ENCODE measurements at places on chromosomes 12 and 14.

DNA sequence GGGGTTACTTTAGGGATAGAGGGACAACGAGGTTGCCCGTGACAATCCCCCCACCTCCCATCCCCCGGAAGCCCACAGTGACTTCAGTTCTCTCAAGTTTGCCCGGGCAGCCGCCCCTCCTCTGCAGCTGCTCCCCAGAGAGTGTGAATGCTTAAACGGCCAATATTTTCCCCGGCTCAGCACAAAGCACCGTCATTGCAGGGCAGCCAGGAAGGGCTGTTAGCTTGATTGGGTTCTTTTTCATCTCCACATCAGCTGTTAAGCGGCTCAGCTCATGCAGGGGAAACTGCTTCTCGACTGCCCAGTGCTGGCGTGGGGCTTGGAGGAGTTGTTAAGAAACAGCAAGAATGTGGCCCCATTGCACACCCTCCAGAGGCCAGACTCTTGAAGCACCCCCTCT, 120.5 kb upstream of the NCOR2 start:
- DNase-seq: no peak

DNA sequence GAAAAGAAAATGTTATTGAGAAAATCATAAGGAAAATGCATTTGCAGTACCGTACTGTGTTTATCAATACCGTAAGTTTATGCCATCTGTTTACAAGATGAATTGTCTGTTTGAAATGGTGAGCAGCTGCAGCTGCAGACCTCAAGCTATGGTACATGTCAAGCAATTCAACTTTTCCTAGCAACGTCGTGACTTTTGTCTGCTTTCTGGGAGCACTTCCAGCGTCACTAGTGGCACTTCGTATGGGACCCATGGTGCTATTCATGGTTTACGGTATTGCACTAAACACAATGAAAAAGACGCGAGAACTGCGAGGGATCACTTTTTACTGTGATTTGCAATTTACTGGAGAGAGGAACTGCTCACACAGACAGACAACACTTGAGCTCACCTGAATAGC, 160.8 kb downstream of the UNC79 start:
- no peak for DNase-seq

- peak; percentile 10 for DNase-seq
Observed at GRCh38 chr12:90833228-90833627, 121.7 kb downstream of the CCER1 start.

DNA sequence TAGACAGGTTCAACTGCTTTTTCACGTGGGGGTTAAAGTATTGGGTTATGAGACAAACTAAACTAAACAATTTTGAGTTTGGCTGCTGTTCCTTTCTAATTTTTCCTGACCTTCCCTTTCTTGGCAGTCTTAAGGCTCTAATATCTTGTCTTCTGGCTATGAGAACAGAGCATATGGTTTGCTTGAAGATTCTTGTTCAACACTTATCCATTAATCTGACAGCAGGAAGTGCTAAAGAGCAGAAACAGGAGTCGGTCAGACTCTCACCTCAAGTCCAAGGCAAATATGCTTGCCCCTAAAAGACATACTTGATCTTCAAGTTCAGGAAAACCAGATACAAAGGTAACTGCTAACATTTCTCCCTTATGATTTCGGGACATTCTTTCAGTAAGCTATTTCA, 52.6 kb upstream of the KCNJ8 start:
- DNase-seq: no peak

DNA sequence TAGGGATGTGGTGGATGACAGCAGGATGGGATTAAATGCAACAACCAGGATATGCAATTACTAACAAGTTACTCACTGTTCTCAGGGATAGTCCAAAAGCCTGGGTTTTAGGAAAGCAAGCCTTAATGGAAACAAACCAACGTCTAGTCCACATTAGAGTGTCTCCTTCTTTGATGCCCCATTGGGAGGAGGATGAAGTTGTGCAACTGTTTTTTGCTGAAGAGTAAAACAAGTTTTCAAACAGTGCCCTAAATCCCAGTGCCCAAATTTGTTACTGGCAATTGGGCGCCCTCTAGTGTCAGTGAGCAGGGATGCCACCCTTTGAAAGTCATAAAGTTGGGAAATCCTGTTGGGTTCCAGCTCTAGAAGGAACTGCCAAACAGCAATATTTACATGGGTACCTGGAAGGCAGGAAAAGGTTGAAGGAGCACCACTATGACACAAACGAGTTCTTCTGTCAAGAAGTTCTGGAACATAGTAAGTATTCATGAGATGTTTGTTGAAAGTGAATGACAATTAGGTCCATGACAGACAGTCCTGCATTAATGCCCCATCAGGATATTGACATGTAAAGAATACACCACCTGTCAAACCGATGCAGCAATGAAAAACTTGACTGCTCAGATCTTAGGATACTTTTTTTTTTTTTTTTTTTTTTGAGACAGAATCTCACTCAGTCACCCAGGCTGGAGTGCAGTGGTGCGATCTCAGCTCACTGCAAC, 11.1 kb upstream of the DPF3 start:
- DNase-seq: peak; percentile 83

- peak; percentile 82 for DNase-seq
Observed at GRCh38 chr14:73771848-73772638, 57.9 kb upstream of the PNMA1 start.

GRCh38 chr12:115095073-115095748, 411.2 kb upstream of the TBX3 start:
- no peak for DNase-seq

DNA sequence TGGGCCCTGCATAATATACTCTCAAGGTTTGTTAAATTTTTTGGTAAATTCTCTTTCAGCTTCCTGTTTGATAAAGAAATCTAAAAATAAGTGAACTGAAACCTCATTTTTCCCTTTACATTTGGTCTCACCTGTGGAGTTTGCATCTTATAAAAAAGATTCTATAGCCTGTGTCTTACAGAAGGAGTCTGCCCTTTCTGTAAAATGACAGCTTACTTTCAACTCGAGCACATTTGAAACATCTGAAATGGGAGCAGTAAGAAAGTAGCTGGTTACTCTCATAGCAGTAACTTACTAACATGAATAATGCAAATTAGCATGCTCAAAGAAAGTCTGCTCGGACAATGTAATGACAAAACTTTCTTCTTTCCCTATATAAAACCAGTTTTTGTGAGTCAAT, 155.8 kb downstream of the NELL2 start:
- DNase-seq: no peak

DNA sequence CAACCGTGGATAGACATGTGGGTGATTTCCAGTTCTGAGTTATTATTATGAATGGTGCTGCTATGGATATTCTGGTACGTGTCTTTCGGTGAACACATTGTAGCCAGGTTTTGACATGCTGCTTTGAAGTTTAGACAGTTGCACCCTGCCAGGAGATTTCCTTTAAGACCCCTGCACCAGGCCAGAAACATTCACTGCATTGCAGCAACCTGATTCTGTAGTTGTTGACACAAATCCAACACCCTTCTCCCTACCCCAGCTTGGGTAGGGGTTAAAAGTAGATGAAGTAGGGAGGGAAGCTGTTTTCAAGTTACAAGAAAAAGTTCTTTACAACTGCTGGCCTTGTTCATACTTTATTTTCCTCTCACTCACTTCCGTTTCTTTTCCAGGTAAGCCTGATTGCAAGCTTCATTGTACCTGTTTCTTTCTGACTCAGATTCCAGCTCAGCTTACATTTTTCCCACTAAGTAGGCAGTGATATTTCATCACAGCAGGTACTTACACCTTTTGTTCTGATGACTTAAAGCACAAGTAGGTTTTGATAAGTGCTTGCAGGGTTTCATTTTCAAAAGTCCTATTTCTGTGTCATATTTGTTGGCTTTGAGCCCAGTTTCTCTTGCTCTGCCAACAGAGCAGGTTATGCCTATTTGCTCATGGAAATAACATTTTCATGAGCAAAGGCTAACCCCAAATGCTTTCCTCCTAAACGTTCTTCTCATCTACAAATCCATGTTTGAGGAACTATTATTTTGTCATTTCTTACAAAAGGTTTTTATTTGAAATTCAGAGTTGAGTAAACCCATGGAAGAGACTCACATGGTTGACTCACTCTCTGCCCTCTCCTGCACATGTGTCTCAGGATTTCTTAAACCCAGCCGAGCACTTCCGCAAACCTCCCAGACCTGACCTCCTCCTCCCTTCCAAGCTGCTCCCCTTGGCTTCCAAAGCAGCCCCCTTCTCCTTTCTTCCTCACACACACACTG, 12.1 kb upstream of the LTA4H start:
- peak; percentile 63 for DNase-seq

DNA sequence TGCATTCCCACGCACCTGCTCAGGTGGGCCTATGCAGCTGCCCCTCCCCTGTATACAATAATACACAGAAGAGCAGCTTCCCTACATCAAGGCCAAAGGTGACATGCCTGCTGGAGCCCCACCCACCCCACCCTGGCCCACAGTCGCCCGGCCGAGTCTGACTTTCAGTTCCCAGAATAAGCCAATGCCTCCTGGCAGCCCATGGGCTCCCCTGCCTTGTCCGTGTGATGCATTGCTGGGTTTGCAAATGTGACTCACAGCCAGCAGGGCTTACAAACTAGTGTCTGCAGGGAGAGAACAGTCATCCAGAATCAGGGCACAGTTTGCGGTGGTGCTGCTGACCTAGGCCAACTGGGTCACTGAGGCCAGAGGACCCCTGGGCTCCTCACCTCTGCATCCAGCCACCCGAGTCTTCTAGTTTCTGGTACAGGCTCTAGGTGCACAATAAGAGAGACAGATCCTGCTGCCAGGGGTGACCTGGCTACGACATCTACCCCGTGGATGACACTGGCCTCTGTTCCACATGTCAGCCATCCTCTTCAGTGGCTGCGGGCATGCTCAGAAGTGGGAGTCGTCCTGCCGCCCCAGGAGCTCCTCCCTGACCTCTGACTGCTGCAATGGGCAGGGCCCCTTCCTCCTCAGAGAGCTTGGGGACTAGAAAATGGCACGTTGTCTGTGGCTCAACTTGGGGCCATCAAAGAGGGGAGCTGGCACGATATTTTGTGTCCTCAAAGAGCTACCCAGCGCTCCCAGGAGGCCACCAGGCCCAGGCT, 84.5 kb downstream of the CHGA start:
- no peak for DNase-seq

DNA sequence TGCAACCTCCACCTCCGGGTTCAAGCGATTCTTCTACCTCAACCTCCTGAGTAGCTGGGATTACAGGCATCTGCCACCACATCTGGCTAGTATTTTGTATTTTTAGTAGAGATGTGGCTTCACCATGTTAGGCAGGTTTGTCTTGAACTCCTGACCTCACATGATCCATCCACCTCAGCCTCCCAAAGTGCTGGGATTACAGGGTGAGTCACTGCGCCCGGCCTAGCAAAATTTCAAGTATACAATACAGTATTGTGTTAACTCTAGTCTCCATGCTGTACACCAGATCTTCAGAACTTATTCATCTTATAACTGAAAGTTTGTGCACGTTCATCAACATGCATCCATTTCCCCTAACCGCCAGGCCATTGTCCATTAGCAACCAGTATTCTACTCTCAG, 115.1 kb upstream of the MDGA2 start:
- DNase-seq: no peak

DNA sequence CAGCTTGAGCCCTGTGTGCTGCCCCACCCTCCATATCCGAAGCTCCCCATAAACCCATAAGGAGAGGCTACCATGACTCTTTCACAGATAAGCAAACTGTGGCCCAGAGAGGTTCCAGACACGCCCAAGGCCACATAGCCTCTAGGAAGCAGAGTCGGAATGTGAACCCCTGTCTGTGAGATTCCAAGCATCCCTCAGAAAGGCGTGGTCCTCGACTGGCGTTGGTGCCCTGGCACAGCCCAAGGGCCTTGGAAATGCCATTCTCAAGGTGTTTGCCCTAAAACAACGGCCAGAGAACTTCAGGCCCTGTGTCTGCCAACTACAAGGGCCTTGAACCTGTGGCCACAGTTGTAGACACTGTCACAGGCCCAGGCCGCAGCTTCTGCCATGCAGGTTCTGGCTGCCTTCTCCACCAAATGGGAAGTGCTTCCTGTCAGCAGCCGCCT, 8.5 kb upstream of the DIO3 start:
- no peak for DNase-seq

DNA sequence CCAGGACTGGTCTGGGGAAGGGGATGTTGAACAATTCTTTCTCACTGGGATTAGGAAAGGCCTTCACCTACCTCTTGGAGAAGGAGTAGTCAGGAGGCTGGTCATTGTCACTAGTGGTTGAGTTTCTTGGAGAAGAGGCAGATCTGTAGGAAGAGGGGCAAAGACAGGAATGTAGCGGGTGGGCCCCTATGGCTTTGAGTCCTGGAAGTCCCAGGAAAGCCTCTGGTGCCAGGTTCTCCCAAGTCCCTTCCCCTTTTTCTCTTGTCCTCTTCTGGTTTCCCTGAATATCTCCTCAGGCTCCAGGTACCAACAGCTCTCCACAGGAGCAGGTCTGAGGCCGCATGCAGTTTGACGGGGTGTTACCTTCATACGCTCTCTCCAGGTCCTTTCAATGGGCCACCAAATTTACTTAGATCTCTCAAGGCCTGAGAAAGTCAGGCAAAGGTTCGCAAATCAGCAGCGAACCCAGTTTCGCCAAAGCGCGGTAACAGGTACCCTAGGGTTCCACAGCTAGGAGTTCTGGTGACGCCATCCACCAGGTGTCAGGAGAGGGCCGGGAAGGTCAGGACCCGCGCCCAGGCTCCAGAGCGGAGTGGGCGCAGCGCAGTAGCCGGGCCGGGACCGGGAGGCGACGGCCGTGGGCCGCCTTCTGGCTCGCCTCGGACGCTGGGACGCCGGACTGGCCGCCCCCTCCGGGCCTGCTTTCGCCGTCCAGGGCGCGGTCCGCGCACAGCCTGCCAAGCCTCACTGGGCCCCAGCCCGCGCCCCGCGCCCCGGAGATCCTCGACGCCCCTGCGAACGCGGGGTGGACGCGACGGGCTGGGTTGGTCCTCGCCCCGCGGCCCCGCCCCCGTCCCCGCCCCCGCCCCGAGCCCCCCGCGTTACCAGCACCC, 795 bp downstream of the SMAGP start:
- DNase-seq: peak; percentile 67

GRCh38 chr12:66187821-66188220, 1.2 kb upstream of the IRAK3 start:
- no peak for DNase-seq

GRCh38 chr14:102629011-102629444, 36.6 kb downstream of the RCOR1 start:
- no peak for DNase-seq

- DNase-seq: peak; percentile 63
Observed at GRCh38 chr12:8156845-8157244, at the start of gene ZNF705A. Gene ZNF705A, plus strand, starts transcription at chr12:8157015. Its CDS starts 15,611 bp downstream, at chr12:8172626.

DNA sequence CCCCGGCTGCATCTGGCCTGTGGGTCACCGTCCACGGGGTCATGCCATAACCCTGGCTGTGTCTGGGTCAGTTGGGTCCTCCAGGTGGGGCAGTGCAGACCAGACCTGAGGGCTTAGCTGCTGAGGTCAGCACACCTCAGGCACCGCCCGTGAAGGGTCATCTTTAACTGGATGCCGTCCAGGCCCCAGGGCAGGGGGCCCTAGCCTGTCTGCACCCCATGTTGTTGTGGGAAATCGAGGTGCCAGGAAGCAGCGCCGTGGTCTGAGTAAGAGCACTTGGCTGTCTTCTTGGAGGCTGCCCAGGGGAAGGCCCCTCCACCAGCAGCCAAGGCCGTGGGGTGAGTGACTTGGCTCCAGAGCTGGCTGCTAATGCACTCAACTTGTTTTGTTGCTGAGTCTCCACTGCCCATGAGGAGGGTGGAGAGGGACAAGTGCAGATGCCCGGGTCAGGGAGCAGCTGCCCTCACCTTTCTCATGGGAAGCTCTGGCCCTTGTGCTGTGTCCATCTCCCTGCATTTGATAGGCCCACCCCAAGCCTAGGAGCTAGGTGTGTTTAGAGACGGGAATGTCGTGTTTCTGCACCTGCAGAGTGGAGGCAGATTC, 317.2 kb downstream of the TMEM121 start:
- DNase-seq: no peak

GRCh38 chr14:30790827-30791226, 83.5 kb upstream of the COCH start:
- peak; percentile 2 for DNase-seq
